Activated T-helper 9 cell treated with anti-CD3 and anti-CD28 coated beads, Interleukin-2, amount 50 U/mL, for 16 hours (primary cell): ENCODE measurements at places on chromosomes 1 and 21.

GRCh38 chr1:200221614-200222282 is 188.1 kb downstream of the ZNF281 start:
- no peak for DNase-seq

DNA sequence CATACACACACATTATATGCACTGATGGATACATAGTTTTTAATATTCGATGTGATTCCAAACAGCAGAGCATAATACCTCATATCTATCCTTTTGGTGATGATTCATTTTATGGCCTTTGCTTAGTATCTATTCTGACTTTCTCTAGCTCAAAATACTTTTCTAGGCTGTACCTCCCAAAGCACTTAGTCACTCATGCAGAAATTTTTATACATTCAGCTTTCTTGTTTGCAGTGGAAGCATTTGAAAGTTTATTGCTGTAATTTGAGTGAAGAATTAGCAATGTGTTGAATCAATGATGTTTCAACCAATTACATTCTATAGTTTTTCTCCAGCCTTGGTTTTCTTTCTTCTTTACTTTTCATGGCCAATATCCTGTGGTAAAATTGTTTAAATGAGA is 66.7 kb downstream of the LBR start:
- DNase-seq, result no peak

GRCh38 chr1:171740356-171740863 is 1.5 kb downstream of the VAMP4 start:
- no peak for DNase-seq

DNA sequence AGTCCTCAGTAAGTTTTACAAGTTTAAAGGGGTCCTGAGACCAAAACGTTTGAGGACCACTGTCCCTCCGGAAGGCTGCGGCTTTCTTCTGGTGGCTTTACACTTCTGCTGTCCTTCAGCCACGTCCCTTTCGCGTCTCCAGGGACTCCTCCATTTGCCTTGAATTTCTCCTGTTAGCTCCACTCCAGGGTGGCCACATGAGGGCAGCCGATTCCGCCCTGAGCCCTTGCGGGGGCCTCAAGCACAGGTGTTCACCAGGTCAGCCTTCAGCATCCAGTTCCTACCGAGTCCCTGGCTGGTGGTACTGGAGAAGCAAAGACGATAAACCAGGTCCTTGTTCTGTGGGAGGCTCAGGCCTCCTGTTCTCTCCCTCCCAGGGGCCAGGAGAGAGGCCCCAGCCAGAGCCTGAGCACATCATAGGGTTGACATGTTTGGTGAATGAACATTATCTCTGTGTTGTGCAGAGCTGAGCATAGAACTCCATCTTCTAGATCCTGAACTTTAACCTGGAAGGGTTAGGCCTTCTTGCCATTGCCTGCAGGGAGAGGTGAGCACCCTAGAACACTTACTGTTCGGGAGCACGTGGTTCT is 27.4 kb upstream of the COQ8A start:
- no peak for DNase-seq

- no peak for DNase-seq
Measured at GRCh38 chr21:18144339-18144738, 100.3 kb upstream of the CHODL start.
